AG04449 (cell line): ENCODE measurements at places on chromosomes 11 and 22.

GRCh38 chr22:47654922-47655491 is 892.6 kb downstream of the TBC1D22A start:
- DNase-seq: no peak

GRCh38 chr11:65919573-65920371 is 546 bp downstream of the DRAP1 start:
- no peak for DNase-seq

DNA sequence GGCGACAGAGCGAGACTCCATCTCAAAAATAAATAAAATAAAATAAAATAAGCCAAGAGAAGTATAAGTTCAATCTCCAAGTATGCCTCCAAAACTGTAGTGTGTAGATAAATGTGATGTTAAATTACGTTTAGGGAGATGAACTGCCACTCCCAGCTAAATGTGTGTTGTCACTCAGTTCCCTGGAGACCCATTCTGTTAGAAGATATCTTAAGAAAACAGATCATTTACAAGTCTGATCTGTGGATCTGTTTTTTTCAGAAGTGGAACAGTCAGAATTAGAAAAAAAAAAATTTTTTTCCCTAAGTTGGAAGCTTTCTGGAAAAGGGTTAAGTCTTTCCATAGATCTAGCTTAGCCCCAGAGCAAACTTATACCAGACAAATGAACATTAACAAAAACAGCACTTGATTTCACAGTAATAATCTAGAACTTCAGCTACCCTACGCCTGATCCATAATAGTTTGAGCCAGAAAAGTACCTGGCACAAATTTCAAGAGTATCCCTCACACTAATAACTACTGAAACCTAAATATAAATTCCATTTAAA is 18.2 kb downstream of the CELF1 start:
- DNase-seq: no peak

DNA sequence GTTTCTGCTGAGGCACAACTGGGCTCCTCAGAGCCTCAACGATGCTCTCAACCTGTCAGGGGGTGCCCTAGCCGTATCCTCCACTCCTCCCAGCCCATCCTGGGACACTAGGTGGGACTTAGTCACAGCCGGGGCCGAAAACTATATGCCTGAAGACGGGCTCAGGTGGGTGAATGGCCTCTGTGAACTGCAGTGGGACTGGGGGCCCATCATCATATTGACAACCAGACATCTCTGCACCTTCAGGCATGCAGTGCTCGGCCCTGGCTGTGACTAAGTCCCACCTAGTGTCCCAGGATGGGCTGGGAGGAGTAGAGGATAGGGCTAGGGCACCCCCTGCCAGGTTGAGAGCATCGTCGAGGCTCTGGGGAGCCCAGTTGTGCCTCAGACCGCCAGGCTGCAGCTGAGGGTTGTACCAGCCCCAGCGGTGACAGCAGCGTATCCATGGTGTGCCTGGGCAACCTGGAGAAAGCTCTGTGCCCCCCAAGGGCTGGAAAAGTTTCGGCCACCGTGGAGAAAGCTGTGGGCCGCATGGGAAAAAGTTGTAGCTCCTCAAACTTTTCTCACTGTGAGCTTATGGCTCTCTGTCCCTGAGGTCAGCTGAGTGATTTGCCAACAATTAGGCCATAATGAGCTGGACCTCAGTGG is 88.9 kb downstream of the RRM1 start:
- no peak for DNase-seq
